ENCODE measurements at places on chromosomes 2 and 18.

GRCh38 chr18:9960258-9960904 lies 46.6 kb downstream of the VAPA start:
- no peak for DNase-seq

GRCh38 chr2:205712508-205712907 lies 30.2 kb downstream of the NRP2 start:
- DNase-seq = no peak

DNA sequence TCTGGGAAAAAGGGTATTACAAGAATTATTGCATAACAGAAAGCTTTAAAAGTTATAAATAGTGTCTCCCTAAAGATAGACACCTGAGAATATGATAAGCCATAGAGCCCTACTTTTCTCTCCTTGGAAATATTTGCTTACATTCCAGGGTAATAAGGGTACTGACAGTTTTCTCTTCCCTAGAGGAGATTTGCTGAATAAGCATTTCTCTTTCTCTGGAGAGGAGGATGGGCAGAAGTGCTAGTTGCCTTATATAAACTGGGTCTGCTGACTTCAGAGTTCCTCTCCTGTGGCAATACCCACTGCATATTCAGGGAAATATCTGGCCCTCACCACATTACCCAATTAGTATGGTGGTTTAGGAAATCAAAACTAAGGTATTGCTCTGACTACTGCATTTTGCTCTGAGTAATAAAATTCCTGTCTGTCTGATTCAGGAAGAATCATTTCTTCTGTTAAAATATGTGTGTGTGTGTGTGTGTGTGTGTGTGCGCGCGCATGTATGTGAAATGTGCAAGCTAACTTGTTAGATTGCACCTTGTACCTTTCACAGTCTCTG lies 1391.3 kb downstream of the DSC3 start:
- DNase-seq = no peak

DNA sequence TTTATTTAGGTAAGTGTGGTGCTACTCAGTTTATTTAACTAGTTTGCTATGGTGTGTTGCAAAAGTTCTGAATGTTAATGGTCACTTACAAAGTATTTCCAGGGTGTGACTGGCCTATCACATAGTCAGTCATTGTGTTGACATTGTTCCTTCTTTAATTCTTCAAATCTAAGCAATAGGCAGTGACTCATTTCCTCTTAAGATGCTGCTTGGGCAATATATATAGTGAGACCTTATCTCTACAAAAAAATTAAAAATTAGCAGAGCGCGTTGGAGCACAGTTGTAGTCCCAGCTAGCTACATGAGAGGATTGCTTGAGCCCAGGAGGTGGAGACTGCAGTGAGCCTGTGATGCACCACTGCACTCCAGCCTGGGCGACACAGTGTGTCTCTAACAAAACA lies 5.8 kb upstream of the CCDC88A start:
- no peak for DNase-seq

DNA sequence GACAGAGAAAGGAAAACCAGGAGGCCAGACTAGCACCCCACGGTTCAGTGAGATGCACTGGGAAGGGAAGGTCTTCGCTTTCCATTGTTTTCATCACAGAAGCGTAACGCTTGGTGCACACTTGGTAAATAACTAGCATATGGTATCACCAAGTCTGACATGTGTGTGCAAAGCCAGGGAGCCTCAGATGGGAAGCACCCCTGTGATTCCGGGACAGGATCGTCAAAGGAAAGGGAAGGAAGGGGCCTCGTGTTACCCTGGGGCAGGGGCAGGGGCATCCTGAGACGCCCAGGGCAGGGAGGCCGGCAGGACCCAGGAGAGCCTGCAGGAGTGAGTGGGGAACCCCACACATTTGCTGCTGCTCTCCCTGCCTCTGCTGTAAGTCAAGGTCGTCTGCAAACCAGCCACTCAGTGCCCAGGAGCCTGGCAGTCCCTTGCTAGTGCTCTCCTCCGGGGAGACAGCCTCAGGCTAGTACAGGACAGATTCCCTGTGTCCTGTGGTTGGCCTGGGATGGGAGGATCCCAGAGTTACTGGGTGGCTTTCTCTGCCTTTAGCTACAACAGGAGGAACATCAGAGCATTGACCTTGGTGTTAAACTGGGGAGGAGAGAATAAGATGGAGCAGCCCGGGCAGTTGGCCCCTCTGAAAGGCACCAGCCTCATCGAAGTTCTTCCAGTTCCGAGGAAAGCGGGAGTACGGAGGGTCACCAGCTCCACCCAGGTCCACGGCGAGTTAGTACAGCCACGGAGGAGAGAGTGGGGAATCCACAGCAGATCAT lies 192.5 kb downstream of the NDUFA10 start:
- no peak for DNase-seq

GRCh38 chr2:127932199-127932876 lies 46.6 kb upstream of the AMMECR1L start:
- no peak for DNase-seq

- DNase-seq = no peak
Observed at GRCh38 chr2:1366546-1367134, 46.6 kb upstream of the TPO start.

- no peak for DNase-seq
Observed at GRCh38 chr18:40812981-40813515, 1142.0 kb upstream of the PIK3C3 start.

GRCh38 chr2:47437287-47437686 lies 34.3 kb downstream of the MSH2 start:
- no peak for DNase-seq

DNA sequence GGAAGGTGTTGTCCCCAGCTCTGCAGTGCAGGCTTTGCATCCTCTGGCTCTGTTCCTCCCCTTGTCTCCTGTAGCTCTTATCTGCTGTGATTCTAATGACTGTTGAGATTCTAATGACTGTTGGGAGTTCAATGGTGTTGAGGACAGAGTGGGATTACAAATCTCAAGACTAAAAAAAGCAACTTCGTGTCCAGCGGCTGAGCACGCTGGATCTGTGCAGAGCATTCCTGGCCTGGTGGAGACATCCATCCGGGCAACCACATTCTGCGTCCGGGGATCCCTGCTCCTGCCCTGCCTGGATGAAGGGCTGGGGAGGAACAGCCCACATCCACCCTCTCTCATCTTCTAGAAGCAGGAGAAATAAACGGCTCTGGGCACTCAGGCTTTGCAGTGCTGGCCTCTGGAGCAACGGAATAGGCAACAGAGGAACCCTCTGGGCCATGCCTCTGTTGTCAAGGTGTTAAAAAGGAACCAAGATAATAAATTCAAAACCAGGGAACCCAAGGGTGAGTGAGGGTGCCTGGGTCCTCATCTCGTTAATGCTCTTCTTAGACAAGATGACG lies 106.7 kb upstream of the ASB18 start:
- DNase-seq = no peak

GRCh38 chr2:105864262-105864661 lies 119.5 kb downstream of the NCK2 start:
- DNase-seq = no peak

DNA sequence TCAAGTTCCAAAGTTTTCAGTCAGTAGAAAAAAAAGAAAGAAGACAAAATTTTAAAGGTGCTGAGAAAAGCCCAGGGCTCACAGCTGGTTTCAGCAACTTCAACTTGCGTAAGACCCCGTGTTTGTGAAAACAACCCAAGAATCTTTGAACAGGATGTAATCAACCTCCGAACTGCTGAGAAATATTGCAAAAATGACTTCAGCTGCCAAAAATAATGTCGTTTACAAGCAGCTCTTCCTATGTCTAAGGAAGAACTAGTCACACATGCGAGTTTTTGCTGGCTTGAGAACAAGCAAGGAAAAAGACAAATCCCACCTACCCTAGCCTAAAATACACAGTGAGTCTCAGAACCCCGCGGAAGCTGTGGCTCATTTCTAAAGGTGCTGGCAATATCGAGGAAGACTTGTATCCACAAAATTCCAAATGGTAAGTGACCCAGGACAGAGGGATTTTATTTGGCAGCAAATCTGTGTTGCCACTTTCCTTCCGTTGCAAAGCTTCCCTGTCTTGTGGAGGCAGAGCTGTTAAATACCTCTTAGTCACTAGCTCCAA lies 59.8 kb upstream of the SLC8A1 start:
- no peak for DNase-seq

GRCh38 chr18:45856531-45856930 lies 31.1 kb downstream of the SIGLEC15 start:
- DNase-seq = no peak

- DNase-seq = no peak
Observed at GRCh38 chr2:149021271-149021719, 17.2 kb upstream of the LYPD6B start.

DNA sequence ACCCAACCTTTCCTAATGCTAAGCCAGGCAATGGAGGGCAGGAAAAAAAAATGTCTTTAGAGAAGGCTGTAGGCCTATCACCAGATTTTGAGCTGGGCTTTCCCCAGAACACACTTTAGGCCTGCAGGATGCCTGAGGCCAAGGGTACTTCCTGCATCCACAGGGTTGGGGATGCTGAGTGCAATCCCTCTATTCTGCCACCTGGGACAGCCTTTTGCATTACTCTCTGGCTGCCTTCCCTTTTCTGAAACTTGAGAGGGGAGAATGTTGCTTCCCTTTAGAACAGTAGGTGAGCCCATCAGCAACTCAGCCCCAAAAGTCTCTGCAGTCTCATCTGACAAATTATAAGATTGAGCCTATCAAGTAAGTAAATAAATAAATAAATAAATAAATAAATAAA lies 195.2 kb downstream of the SLC8A1 start:
- DNase-seq = no peak

DNA sequence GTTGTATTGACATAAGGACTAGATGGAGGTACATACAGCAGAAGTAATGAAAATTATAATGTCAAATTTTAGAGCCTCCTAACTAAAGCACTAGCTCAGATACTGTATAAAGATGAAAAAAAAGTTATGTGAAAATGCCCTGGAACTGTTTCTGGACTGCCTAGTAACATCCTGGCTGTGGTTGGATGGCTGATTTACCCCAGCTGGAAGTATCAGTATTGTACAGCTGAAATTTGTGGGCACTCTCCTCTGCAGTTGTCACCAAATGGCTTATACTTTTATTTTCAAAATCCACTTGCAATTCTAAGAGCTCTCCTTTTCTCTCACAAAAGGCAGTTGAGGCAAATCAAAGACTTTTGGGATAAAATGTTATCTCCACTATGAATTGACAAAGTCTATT lies 239.2 kb downstream of the RPIA start:
- DNase-seq = no peak

GRCh38 chr18:9474108-9474982 lies 968 bp upstream of the RALBP1 start:
- no peak for DNase-seq

DNA sequence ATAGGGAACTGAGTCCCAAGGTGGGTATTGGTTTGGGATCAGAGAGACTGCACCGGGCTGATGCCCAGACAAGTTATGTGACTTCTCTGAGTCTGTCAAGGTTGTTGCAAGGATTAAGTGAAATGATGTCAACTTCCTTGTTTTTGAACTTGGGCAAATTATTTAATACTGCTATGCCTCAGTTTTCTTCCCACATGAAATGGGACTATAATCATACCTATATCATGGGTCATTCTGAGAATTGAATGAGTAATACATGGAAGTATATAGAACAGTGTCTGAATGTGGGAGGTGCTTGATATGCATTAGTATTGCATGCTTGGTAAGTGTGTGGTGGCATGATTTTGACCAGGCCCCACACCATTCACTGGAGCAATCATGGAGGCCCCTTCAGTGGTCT lies 99.0 kb downstream of the PRKCE start:
- no peak for DNase-seq

- DNase-seq = no peak
Observed at GRCh38 chr2:128628206-128628605, 309.5 kb upstream of the HS6ST1 start.

- no peak for DNase-seq
Observed at GRCh38 chr2:82789851-82790205, 1669.3 kb downstream of the SUCLG1 start.

DNA sequence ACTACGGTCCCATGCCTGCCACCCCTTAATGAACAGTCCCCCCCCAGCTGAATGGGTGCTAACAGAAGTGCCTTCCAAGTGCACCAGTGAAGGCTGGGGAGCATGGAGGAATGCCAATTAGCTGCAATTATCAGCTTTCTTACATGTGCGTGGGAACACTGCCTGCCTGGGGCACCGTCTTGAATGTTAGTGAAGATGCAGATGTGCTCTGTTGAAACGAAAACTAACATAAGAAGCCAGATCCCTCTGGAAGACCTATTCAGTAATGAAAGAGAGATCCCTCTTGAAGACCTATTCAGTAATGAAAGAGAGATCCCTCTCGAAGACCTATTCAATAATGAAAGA lies 154.5 kb downstream of the CLIP4 start:
- DNase-seq = no peak

GRCh38 chr2:172962824-172963223 lies 112.8 kb upstream of the MAP3K20 start:
- no peak for DNase-seq

DNA sequence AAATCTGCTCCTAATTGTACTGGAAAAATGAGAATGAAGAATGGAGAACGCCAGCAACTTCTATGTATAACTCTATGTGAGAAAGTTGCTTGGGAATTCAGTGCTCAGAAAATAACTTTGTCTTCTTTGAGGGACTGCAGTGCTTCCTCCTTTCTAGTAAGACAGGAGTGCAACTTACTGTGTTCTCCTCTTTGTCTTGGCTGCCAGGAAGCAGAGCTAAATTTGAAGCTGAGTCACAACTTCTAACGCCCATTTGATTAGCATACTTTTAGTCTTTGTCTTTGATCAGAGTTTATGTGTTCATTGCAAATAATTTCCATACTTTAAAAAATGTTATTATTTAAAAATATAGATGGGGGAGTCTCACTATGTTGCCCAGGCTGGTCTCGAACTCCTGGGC lies 6.6 kb downstream of the ARHGAP25 start:
- no peak for DNase-seq

All from stimulated activated CD8-positive, alpha-beta memory T cell treated with anti-CD3 and anti-CD28 coated beads, Interleukin-4, amount 100 ng/mL, for 1 hour (primary cell).